Fibroblast of the conjunctiva (primary cell): ENCODE measurements at places on chromosomes 13 and 19.

DNA sequence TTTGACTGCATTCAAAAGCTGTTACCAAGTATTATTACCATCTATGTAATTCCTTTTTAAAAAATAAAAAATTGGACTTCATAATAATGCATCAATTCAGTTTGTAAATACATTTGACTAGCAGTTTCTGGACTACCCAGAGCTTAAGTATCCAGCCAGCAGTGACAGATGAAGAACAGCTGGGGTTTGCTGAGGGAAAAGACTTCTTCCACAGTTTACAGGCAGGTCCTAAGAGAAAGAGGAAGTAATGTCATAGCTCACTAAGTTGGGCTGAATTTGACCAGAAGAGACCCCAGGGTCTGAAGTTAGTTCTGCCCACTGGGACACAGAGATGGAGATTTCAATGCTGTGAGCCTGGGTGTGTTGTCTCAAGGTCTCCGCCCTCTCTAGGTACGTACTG lies 96.4 kb downstream of the MBNL2 start:
- DNase-seq, result no peak

GRCh38 chr19:41264581-41265394 lies 616 bp downstream of the HNRNPUL1 start:
- DNase-seq, result no peak

DNA sequence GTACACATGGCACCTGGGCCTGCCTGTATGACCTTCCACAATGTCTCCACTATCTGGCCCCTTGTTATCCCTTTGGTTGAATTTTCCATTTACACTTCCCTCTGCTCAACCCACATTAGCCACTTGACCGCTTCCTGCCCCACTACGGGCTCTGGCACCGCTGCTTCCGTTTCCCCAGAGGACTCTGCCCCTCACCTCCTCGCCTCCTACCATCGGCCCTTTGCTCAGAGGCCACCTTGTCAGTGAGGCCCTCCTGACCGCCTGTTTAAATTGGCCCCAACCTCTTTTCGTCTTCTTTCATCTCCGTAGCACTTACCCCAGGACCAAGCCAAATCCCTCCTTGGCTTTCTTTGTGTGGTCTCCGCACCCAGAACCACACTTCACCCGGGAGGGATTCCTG lies 47.4 kb downstream of the SOX1 start:
- no peak for DNase-seq

- DNase-seq, result no peak
Measured at GRCh38 chr13:33033986-33034385, 17.8 kb downstream of the KL start.

DNA sequence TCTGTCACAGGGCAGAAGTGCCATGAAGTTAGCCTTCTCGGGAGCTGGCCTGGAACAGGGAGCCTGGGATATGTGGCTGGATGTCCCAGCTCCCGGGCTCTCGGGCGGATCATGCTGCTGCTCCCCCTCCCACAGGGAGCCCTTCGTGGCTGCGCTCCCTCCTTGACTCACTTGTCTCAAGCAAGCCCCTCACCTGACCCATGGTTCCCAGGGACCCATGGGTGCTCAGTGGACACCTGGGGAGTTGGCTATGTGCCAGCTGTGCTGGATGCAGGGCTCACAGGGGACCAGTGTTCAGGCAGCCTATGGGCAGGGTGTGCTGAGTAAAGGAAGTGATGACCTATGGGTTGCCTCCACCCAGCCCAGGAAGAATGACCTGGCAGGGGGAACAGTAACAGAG lies 213.1 kb upstream of the SGCG start:
- no peak for DNase-seq

DNA sequence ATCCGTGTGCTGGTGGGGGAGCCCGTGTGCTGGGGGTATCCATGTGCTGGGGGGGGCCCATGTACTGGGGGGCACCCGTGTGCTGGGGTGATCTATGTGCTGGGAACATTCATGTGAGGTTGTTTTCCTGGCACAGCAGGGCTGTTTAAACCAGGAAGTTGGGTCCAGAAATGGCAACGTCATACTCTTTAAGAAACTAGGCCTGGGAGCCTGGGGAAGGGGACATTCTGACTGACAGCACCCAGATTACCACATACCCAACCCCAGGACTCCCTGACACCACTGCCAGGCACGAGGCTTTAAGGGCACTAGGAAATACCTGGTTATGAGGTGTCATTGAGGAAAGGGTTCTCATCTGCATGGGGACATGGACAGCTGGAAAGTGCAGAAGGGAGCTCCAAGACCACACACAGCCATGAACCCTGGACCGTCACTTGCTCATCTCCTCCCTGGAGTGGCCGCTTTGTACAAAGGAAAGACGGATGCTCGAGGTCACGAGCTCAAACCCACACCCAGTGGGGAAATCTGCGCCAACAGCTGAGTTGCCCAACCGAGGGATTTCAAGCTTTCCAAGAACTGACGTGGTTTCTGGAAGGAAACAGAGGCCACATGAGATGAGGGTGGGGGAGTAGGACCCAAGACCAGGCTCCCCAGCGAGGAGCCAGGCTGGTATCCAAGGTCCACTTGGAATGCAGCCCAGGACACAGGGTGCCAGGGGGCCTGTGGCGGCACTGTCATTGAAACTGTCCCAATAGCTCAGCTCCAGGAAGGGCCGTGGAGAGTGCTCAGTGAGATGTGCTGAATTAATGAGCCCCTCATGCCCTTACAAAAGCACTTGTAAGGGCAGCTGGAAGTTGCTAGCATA lies 40.9 kb downstream of the RAB20 start:
- DNase-seq, result peak; percentile 39

DNA sequence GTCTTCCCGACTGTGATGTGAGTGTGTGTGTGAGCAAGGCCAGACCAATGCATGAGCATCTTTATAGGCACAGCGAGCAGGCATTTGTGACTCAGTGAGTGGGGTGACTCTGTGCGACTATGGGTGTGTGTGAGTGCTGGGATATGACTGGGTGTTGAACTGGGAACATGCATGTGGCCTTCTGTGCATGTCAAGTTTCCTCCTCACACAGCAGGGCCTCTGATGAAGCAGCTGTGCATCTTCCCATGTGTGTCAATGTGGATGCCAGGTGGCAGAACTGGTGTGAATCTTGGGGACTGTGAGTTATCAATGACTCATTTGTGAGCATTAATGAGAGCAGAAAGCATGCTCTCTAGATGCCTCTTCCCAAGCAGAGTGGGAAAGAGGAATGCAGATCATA lies 12.1 kb upstream of the LGALS14 start:
- no peak for DNase-seq

- DNase-seq, result no peak
Measured at GRCh38 chr19:18796239-18796638, 5.1 kb upstream of the COMP start.

GRCh38 chr13:99331881-99332293 lies 24.7 kb upstream of the GPR183 start:
- DNase-seq, result no peak

DNA sequence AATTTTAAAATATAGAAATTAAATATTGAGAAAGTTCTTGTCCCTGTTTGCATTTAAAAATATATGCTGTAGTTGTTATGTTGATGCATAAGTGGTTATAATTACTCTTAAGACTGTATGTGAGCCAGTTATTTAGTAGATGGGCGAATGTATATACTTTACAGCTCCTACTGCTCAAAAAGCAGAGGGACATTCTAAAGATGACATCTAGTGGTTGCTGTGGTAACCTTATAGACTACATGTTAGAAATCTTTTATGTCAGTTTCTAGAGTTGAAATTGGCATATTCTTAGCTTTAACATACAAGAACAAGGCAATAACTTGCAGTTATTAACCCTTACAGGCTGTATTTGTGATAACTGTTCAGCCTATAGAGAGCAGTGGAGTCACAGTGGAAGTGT lies 160.5 kb downstream of the OLFM4 start:
- DNase-seq, result no peak

- no peak for DNase-seq
Measured at GRCh38 chr19:18233224-18233825, 7.1 kb upstream of the PDE4C start.

GRCh38 chr13:33879118-33879517 lies 61.2 kb downstream of the RFC3 start:
- DNase-seq, result no peak
